ENCODE measurements at places on chromosomes 5 and 9.

DNA sequence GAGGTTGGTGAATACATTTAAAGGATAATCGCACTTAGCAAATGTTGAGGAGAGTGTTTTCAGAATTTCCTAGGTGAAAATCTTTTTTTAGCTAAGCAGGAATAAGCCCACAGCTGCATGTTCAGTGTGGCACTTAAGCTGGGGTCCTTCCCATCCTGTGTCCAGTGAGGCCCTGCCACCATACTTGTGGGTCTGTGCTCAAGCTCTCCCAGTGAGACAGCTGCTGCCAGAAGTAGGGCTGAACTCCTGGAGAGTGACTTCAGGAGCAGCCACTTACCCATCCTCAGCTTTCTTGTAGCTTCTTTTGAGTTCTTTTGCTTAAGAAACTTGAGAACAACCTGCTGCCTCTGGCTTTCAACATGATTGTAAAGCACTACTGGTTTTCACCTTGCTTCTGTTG lies 110.0 kb upstream of the DHFR start:
- DNase-seq: no peak

DNA sequence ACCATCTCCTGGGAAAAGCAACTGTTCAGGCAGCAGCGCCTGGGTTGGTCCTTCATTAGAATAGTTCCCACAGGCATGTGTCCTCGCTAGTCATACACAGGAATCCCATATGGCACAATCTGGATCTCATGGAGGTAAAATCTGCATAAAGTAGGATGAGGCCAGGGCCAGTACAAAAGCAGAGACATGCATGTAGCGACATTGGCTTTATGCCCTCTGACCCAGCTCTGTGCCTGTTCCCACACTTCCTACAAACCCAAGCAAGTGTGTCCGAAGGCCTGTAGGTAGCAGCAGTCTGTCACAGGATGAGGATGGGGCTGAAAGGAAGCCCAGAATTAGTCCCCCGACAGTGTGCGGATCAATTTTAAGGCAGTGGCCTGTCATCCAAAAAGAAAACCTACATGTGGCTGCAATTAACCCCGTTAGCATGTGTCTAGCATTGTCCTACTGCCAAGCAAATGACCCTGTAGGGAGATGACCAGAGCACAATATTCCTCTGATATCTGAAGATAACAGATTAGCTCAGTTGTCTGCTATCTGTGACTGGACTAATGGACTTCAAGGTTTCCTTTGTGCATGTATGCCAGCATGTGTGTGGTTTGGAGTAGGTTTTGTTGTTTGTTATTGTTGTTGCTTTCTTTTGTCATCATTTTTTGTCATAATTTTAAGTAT lies 178.8 kb downstream of the TMEM161B start:
- DNase-seq: no peak

- DNase-seq: no peak
Measured at GRCh38 chr5:137567226-137567625, 68.1 kb upstream of the SPOCK1 start.

- DNase-seq: no peak
Measured at GRCh38 chr9:127726871-127727270, 8.2 kb downstream of the TOR2A start.

DNA sequence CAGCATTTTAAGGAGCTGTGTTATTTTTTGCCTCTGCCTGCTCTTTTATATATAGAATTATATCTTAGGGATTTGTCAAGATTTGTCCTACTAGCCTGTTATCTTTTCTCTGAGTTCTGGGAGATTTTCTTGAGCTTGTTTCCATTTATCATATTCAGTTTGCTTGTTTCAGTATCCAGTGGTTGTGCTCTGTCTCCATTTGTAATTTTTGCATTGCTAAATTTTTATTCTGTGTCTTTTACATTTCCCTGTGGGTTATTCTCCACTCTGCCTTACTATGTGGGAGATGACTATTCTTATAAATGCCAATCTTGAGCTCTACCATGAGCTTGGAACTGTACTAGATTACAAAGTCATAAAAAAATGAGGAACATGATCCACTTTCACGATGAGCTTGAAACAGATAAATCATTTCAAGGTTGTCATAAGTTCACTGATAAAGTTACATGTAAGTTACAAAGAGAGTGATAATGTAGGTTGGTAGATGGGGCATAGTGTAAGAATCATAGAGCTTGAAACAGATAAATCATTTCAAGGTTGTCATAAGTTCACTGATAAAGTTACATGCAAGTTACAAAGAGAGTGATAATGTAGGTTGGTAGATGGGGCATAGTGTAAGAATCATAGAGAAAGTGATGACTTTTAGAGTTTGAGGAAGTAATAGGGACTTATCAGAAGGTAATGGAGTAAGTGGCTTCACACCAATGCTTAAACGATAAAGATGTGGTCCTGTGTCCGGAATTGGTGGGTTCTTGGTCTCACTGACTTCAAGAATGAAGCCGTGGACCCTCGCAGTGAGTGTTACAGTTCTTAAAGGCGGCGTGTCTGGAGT lies 287.3 kb downstream of the ADGRV1 start:
- DNase-seq: no peak

GRCh38 chr9:14203356-14204056 lies 110.4 kb downstream of the NFIB start:
- DNase-seq: no peak

GRCh38 chr9:4591123-4591500 lies 71.0 kb upstream of the PLPP6 start:
- DNase-seq: no peak

DNA sequence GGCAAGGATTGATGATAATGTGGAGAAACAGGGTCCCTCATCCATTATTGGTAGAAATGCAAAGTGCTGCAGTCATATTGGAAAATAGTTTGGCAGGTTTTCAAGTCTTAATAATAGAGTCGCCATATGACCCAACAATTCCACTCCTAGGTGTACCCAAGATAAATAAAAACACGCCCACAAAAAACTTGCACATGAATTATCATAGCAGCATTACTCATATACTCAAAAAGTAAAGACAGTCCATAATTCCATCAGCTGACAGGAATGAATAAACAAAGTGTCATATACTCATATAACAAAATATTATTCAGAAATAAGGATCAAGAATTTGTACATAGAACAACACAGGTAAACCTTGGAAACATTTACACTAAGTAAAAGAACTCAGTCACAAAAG lies 242.9 kb upstream of the FTMT start:
- DNase-seq: no peak

- DNase-seq: no peak
Measured at GRCh38 chr5:34857161-34857560, 18.2 kb downstream of the TTC23L start.

Data from CD8-positive, alpha-beta T cell (primary cell).